HFFc6 (cell line): ENCODE measurements at places on chromosomes 4 and X. TPM values are rescaled to one million over a fixed set of nuclear protein-coding genes. Genes with fewer than 3 reads are reported as not detected.
A peak's percentile ranks its signal among the peaks of the same experiment; 100 is the strongest.

DNA sequence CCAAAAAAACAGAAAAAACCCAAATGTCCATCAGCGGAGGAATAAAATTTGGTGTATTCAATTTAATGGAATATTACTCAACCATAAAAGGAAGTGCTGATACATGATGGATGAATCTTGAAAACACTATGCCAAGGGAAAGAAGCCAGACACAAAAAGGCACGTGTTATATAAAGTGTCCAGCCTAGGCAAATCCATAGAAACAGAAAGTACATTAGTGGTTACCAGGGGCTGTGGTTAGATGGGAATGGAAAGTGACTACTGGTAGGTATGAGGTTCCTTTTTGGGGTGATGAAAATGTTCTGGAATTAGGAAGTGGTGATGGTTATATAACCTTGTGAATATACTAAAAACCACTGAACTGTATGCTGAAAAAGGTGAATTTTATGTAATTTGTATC is 3.5 kb upstream of the CDKL2 start:
- peak; percentile 50 for DNase-seq

DNA sequence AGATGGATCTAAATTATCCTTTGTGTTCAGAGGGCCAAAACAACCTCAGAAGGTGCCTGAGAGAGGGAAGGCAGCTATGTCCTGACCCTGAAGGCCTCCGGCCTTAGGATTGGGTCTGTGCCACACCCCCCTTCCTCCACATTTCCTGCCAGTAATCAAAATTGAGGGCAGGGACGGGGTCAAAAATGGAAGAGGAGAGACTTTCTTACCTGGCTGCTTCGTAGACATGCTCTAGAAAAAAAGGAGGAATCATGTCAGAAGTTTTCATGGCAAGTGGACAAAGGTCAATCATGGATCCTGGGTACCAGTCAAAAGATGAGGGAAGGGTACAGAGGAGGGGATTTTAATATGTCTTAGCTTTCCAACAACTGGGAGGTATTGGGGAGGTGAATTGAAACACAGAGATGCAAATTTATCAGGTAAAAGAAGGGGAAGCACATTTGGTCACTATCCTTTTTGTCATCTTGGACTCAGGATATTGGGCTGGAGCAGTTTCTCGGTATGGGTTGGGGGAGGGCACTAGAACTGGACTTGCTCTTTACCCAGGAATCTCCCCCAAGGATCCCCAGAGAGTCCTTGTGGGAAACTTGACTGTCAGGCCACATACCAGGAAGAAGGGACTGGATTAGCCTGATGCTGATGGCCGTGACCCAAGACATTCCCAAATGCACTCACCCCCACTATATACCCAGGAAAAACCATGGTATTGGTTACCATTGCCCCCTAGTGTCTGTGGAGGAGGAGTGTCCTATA is 17.1 kb downstream of the VSIG4 start:
- DNase-seq: no peak

DNA sequence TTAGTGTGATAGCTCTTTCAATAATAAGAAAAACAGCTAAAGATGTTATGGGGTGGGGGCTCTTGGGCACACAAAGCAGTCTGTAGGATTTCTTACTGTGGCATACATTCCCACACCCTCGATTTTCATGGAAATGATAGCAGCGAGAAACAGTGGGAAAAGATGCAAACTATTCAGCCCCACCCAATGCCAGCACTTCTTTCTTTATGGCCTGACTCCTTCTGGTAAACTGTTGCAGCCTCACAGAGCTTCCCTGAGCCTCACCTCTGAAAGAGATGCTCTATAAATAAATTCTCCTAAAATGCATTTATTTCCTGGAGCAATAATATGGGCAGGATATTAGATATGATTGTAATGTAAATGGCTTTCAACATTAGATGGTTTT is 910 bp downstream of the ANK2 start:
- DNase-seq: no peak

- DNase-seq: no peak
These were observed 518.8 kb downstream of the RAB28 start for GRCh38 chr4:12965334-12965733.

DNA sequence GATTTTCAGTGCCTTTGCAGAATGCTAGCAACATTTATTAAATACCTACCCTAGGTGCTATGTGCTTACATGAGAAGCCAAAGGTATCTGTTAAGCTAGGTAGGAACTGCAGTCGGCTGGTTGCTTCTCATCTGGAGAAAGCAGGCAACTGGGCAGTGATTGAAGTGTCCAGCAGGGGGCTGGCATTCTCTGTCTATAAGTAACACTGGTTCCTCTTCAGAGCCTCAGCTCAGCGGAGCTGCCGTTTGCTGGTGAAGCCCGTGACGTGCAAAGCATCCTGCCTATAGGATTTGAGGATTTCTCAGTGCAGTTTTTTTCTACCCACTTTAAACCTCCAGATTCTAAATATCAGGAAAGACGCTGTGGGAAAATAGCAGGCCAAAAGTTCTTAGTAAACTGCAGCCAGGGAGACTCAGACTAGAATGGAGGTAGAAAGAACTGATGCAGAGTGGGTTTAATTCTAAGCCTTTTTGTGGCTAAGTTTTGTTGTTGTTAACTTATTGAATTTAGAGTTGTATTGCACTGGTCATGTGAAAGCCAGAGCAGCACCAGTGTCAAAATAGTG is at the start of gene GRPR:
GRPR (plus strand) TSS at position 344 of the 565 bp plus-strand sequence. CDS start 389 bp downstream, outside the sequence.
- peak; percentile 84 for DNase-seq

- DNase-seq: no peak
These were observed 62.7 kb downstream of the TMEM131L start for GRCh38 chr4:153528705-153529485.

DNA sequence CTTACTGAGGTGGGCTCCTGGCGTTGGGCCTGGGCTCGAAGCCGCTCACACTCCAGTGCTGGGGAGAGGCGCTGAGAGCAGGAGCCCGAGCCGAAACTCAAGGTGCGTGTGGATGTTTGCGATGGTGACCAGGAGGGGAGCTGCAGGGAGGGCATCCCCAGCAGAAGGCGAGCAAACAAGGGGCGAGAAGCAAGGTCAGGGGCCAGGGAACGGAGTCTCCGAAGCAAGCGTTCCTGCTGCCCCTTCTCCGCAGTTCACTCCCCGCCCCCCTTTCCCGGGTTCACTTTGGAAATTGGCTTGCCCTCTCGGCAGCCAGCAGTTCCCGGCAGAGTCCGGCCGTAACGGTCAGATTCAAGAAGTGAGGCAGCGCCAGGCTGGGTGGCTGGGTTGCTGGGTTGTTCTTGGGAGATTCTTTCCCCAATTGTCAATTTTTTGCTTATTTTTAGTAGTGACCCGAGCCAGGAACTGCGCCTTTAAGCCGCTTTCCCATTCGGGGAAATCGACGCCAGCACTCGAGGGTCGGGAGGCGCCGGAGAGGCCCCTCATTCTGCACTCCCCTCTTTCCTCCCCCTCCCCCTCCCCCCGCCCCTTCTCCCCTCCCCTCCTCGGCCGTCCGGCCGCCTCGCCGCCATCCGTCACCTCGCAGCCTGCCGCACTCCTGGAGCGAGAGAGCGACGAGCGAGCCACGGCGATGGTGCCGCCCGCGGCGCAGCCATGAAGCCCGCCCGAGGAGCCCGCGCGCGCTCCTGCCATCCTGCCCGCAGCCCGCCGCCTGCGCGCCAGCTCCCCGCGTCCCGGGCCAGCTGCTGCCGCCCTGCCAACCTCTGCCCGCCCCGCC is at the start of gene FRMPD3:
FRMPD3 (plus strand) TSS at position 655 of the 838 bp plus-strand sequence. CDS start 76,937 bp downstream, outside the sequence.
- no peak for DNase-seq

The CCKAR gene
- total RNA-seq: not detected in 3 replicates

DNA sequence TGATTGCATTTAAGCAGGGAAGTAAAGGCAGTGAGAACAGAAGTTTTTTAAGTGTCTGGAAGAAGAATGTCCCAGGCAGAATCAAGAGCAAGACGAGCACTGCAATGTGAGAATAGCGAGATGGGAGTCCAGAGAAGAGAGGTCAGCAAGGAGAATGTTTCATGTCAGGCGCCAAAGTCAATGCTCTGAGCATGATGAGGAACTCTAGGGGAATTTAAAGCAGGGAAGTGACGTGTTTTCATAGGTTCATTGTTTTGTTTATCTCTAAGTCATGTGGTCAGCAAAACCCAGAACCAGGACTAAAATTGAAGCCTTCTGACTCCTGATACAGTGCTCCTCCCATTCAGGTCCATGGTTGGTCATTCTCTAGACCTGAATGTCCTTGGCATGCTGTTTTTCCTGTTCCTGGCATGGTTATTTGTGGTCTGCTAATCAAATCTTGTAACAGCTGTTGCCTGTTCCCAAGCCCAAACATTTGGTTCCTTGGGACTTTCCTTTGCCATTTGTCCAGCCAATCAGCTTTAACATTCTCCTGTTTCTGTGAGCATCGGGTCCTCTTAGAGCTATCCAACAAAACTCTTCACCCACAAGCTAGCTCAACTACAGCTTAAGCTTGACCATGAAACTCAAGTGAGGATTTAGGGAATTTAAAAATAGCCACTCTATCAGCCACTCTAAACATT is 37.7 kb downstream of the PTCHD1 start:
- DNase-seq: no peak

The MPP1 gene
- 16.4 and 22.7 TPM in 2 replicates for total RNA-seq

- DNase-seq: no peak
These were observed 120.7 kb downstream of the UBE2K start for GRCh38 chr4:39818646-39819045.

The IL2RG gene
- 0.43 TPM in 1 of 3 replicates, not detected in the others for total RNA-seq

DNA sequence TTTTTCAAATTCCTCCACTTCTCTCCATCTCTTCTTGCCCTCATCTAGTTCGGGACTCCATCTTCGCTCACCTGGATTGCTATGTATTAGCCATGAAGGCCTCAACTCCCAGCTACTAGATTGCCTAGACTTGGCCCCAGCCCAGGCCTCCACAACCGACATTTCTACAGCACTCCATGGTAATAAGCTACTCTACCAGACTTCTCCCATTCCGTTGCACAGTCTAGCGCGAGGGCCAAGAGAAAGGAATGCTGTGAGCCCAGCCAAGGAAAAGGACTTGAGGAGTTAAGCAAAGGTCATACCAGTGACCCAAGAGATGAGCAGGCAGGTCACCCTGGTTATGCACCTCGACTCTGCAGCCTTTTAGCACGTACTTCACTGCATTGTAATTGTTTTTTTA is 75.6 kb downstream of the SOWAHB start:
- no peak for DNase-seq

DNA sequence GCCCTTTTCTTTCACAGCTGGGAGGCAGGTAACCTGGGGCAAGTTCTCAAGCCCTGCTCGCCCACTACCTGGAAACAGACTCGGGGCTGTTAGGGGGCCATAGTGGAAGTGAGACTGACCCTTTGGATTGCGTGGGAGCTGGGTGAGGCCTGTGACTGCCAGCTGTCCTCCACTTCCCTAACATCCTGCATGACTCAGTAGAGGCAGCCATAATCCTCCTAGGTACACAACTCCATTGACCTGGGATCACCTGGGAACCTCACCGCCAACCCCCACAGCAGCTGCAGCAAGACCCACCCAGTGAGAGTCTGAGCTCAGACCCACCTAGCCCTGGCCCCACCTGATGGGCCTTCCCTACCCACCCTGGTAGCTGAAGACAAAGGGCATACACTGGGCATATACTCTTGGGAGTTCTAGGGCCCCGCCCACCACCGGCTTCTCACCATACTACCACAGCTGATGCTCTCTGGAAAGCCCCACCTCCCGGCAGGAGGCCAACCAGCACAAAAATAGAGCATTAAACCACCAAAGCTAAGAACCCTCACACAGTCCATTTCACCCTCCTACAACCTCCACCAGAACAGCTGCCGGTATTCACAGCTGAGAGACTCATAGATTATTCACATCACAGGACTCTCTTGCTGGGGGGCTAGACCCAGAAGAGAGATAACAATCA is 61.1 kb upstream of the DCTD start:
- DNase-seq: peak; percentile 58

DNA sequence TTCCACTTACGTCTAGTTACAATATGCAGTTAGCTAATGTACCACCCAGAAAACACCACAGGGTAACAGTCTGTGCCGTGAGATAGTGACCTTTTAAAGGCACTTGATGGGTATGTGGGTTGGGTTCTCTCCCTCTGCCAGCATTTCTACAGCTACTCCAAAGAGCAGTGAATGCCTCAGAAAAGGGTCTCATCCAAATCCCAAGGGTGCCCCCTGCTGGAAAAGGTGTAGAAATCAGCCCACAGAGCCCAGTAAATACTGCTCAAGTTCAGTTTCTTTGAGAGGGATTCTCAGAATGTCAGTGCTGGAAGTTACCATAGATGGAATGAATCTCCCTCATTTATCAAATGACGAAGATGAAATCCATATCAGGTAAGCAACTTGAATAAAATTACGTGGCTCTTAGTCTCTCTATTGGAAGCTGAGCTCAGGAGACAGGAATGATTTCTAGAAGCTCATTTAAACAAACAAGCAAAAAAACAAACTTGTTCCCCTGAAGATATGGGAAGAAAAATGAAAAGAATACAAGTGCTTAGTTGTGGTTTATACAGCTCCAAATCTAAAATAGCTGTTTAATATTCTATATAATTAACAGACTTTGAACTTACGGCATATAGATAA is 9.5 kb downstream of the RNF175 start:
- peak; percentile 69 for DNase-seq

DNA sequence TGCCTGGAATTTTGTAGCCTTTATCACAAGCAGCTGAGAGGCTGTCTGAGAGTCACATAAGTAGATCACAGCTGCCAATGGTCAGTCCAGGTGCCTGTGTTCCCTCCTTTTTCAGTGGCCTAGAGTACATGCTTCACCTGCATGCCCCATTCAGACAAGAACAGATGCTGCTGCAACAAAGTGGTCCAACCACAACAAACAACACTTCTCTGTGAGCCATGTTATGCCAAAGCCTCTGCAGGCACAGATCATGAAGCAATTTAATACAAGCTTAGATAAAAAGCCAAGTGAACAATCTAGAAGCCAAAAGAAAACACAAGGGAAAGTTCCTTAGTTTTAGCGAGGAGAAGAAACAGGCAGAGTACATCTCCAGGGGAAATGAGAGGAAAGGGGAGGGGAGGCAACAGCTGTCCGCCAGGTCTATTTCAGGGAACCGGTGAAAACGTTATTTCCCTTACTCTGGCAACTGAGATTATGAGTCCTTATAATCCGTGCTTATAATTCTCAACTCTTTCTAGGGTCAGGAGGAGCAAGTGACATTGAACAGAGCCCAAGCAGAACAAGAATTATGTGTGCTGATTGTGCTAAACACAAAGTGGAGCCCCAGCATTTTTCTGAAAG is 92.6 kb downstream of the TSPAN5 start:
- no peak for DNase-seq

The FAM47A gene
- total RNA-seq: not detected in 3 replicates
